ENCODE measurements at places on chromosomes 13 and 19.

DNA sequence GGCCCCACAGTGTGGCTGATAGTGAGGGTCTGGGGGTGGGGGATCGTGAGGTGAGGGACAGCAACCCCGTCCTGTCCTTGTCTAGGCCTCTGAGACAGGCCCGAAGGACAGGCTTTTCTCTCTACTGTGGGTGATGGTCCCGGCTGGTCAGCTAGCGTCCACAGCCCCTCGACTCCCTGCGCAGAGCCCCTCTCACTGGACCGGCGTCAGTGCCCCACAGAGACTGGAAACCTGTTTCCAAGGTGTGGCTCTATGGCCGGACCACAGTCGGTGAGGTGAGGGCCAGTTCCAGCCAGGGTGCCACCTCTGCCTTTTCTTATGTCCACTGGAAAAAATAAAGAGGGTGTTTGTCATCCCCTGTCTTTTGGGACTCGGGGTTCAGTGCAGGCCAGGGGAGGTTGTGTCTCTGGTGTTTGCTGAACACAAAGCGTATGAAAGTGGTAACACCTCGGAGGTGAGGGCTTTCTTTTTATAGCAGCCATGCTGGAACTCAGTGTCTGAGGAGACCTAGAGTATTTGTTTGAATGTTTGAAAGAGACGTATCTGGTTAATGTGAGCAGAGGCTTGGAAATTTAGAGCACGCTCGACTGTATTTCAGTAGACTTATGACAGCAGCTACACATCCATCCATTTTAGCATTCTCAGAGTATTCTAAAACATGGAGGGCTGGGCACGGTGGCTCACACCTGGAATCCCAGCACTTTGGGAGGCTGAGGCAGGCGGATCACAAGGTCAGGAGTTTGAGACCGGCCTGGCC is 22.8 kb downstream of the ATP11A start:
- H3K36me3 ChIP-seq = peaks cover 3% of the 10 kb centered on the region
- H3K4me1 ChIP-seq = peaks cover 7% of the 10 kb centered on the region
- no peaks in the 10 kb centered on the region for H3K27me3 ChIP-seq
- no peak overlapping the region for H3K4me3 ChIP-seq
- DNase-seq = no peak
- H3K27ac ChIP-seq = no peak overlapping the region

GRCh38 chr13:33303855-33304597 is 18.5 kb upstream of the STARD13 start:
- no peaks in the 10 kb centered on the region for H3K4me1 ChIP-seq
- H3K27ac ChIP-seq = no peak overlapping the region
- no peaks in the 10 kb centered on the region for H3K27me3 ChIP-seq
- no peak overlapping the region for H3K4me3 ChIP-seq
- H3K36me3 ChIP-seq = no peaks in the 10 kb centered on the region
- no peak for DNase-seq

DNA sequence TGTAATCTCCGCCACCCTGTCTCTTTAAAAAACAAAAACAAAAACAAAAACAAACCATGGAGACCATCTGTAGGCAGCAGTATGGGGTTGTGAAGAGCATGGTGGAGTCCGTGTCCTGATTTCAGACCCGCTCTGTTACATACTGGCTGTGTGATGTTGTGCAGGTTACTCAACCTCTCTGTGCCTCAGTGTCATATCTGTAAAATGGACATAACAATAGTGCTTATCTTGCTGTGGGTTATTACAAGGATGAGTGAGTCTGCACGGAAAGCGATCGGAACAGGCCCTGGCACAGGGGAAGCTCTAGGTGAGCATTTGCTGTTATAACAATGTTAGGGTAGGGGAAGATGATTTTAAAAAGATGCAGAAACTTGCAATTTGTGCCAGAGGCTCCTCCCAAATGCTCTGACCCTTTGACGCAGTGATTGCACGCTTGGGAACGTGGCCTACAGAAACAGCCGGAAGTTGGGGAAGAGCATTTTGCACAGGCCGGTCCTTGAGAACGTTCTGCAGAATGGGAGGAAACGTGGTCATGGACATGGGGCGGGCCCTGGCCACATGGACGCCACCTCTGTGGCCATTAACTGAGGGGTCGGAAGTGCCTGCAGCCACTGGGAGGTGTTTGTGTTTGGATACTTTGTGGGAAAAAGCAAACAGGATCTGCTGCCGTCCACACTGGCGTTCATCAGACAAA is 15.7 kb upstream of the SELENOW start:
- no peaks in the 10 kb centered on the region for H3K27me3 ChIP-seq
- H3K4me1 ChIP-seq = no peaks in the 10 kb centered on the region
- no peak for DNase-seq
- H3K27ac ChIP-seq = no peak overlapping the region

DNA sequence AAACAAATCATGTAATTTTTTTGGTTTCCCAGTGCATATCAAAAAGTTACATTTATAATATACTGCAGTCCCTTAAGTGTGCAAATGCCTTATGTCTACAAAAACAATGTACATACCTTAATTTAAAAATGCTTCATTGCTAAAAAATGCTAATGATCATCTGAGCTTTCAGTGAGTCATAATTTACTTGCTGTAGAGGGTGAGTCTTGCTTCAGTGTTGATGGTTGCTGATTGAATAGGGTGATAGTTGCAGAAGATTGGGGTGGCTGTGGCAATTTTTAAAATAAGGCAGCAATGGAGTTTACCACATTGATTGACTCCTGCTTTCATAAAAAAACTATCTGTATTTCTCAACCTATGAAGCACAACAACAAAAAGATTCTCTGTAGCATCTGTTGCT is 613.9 kb downstream of the TBC1D4 start:
- no peak for DNase-seq
- H3K4me1 ChIP-seq = no peaks in the 10 kb centered on the region
- no peak overlapping the region for H3K4me3 ChIP-seq
- no peak overlapping the region for H3K27ac ChIP-seq
- H3K36me3 ChIP-seq = no peaks in the 10 kb centered on the region

DNA sequence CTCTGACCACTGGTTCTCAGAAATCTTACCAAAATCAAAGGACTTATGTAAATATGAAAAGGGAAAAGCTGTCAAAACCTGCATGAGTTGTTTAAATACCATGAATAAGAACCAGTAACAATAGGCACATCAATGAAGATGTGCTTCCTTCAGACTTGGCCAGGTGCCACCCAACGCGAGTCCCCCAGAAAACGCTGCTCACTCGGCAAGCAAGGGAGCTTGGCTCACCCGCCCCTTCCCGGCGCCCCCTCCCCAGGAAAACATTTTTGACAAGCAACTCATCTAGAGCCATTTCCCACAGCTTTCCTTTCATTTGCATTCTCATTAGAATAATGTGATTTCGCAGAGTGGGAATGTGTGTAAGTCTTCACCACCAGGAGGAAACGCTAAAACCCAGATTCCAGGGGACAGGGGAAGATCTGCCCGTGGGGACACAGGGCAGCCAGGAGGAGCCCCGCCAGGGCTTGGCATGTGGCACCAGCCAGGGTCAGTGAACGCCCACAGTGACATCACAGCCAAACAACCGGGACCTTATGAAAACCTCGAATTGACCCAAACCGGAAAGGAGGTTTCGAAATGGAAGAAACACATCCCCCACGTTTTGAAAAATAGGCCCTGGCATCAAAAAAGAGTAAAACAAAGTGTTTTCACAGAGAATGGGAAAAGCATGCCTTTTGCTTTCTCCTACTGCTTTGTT is 366.2 kb upstream of the TSHZ3 start:
- H3K27ac ChIP-seq = no peak overlapping the region
- H3K27me3 ChIP-seq = no peaks in the 10 kb centered on the region
- H3K36me3 ChIP-seq = no peaks in the 10 kb centered on the region
- no peak overlapping the region for H3K4me3 ChIP-seq
- DNase-seq = no peak
- H3K4me1 ChIP-seq = no peaks in the 10 kb centered on the region

DNA sequence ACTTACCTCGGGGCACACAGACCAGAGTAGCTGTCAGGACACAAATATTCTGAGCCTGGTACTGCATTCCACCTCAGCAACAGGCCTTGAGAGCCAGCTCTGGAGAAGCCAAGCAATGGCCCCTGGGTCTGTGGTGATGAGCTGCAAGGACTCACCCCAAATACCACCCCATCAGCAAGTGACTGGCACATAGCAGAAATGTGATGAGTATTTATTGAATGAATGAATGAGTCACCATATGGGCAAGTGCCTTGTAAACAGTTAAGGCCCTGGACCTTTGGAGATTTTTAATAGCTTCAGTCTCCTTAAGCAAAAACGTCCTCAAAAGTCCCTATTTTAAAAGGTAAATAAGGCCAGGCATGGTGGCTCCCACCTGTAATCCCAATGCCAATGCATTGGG is 18.2 kb downstream of the GSX1 start:
- H3K4me1 ChIP-seq = no peaks in the 10 kb centered on the region
- no peak overlapping the region for H3K4me3 ChIP-seq
- no peak for DNase-seq
- no peak overlapping the region for H3K27ac ChIP-seq

DNA sequence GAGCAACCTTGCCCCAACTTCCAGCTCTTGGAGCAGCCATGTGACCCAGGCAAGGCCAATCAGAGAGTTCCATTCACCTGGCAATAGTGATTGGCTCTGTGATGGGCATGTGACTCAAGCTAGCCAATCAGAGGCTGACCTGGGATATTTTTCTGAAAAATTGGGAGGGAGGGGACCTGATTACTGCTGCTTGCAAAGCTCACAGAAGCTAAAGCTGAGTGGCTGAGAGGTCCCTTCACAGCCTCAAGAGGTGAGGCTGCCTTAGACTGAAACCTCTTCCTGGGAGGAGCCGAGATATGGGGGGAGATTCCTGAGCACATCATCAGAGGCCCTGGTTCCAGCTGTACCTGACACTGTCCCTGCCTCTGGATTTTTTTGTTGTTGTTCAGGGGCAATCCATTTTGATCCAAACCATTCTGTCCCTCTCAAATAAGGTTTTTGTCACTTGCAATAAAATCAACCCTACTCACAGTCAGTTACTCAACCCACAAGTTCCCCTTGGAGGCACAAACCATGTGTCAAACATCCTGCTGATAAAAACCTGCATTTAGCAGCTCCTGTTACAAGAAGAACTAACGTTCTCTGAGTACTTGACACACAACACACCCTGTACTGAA is 4.8 kb downstream of the CIB3 start:
- H3K27me3 ChIP-seq = no peaks in the 10 kb centered on the region
- H3K4me1 ChIP-seq = peaks cover 5% of the 10 kb centered on the region
- H3K36me3 ChIP-seq = no peaks in the 10 kb centered on the region
- no peak for DNase-seq

DNA sequence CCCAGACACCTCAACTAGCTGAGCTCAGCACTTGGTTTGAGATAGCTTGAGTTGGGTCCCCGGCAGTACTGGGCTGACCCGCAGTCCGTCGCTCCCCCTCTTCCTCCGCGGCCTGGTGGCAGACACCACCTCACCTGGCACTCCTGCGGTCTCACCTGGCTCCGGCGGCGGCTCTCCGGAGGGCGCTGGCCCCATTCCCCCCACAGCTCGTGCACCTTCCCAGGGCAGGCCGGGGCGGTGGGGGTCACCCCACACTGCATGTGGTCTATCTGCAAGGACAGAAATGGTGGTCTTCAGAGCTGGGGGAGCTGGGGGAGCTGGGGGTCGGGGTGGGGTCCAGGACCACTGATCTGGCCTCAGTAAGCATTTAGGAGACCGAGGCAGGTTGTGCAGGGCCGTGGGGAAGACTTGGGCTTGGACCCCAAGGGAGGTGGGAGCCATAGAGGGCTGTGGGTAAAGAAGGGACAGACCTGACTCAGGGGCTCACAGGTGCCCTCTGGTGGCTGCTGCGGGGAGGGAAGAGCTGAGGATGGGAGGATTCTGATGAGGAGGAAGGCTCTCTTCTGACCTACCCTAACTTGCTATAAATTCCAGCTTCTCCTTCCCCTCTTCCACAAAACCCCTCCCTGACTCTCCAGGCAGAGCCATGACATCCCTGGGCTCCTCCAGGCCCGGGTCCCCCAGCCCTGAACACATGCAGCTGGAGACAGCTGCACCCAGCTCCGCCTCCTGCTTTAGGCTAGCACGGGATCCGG is 6.7 kb upstream of the PLIN4 start:
- H3K4me3 ChIP-seq = no peak overlapping the region
- H3K27ac ChIP-seq = no peak overlapping the region
- H3K36me3 ChIP-seq = no peaks in the 10 kb centered on the region
- DNase-seq = peak; percentile 63
- H3K4me1 ChIP-seq = no peaks in the 10 kb centered on the region
- H3K27me3 ChIP-seq = no peaks in the 10 kb centered on the region

DNA sequence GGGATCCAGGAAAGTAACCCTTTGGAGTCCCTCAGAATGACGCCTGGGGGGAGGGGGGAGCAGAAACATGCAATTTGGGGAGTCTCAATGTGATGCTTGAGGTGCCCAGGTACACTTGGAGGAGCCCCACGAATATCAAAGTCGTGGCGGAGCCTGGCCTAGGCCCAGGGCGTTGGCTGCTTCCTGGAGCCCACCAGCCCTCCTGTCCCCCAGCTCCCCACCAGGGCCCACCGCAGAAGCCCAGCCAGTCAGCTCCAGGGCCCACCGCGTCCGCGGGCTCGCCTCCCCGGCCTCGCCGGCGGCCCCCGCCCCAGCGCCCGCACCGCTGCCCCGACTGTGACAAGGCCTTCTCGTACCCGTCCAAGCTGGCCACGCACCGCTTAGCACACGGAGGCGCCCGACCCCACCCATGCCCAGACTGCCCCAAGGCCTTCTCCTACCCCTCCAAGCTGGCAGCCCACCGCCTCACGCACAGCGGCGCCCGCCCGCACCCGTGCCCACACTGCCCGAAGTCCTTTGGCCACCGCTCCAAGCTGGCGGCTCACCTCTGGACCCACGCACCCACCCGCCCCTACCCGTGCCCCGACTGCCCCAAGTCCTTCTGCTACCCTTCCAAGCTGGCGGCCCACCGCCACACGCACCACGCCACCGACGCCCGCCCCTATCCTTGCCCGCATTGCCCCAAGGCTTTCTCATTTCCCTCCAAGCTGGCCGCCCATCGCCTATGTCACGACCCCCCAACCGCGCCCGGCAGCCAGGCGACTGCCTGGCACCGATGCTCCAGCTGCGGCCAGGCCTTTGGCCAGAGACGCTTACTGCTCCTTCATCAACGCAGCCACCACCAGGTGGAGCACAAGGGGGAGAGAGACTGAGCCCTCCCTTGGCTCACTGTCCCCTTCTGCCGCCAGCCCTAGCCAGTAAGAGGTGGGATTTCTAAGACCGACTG is 2.1 kb downstream of the ZNF575 start:
- H3K27me3 ChIP-seq = no peaks in the 10 kb centered on the region
- H3K36me3 ChIP-seq = peaks cover 16% of the 10 kb centered on the region
- peak; percentile 23 for DNase-seq
- H3K4me1 ChIP-seq = peaks cover 21% of the 10 kb centered on the region
- peak overlapping the region; percentile 61 for H3K27ac ChIP-seq
- H3K4me3 ChIP-seq = no peak overlapping the region

DNA sequence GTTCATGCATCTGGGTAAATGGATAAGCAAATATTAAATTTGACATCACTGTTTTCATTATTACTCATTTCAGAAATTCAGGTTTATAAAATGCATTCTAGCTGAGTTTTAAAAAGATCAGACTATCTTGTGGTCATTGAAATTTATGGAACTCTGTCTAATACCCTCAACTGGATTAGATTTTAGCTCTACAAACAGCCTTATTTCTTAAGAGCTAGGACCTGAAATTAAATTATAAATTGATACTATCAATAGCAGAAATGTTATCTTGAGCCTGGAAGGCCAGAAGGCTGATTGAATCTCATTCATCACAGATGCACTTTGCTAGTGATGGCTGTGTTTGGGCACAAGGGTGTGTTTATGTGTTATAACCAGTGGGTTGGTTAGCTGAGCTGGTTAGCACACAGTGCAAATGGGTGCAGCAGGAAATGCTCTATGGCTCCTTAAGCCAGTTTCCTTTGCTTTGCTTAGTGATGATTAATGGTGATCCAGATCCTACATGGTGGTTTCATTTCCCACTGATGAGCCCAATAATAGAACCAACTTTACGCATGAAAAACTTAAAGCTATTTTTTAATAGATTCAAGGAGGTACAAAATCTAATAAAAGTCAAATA is 310.8 kb upstream of the KLF12 start:
- H3K36me3 ChIP-seq = no peaks in the 10 kb centered on the region
- H3K4me1 ChIP-seq = no peaks in the 10 kb centered on the region
- no peak for DNase-seq
- H3K27ac ChIP-seq = no peak overlapping the region
- no peak overlapping the region for H3K4me3 ChIP-seq
- no peaks in the 10 kb centered on the region for H3K27me3 ChIP-seq
